ENCODE measurements at places on chromosomes 4 and X.

GRCh38 chr4:144371485-144371884 lies 231.0 kb upstream of the GYPA start:
- DNase-seq: no peak

DNA sequence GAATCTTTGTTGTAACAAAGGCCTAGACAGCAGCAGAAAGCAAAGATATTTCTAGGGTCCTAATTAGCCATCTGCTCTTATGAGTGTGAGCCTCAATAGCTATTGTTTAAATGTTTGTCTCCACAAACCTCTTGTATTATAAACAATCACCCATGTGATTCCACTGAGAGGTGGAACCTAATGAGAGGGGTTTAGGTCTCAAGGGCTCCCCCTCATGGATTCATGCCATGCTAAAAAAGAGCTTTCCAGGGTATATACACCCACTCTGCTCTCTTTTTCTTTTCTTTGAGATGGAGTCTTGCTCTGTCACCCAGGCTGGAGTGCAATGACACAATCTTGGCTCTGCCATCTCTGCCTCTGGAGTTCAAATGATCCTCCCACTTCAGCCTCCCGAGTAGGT lies 42.1 kb downstream of the TRIM61 start:
- DNase-seq: peak; percentile 40

DNA sequence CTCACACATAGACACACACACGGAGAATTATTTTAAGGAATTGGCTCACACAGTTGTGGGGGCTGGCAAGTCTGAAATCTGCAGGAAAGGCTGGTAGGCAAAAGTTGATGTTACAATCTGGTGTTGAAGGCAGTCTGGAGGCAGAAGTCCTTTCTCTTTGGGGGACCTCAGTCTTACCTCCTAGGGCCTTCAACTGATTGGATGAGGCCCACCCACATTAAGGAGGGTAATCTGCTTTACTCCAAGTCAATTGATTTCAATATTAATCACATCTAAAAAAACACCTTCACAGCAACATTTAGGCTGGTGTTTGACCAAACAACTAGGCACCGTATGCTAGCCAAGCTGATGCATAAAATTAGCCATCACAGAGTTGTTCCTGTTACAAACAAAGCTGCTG lies 10.7 kb downstream of the MGST2 start:
- no peak for DNase-seq

GRCh38 chrX:3271834-3272186 lies 74.6 kb downstream of the MXRA5 start:
- no peak for DNase-seq

DNA sequence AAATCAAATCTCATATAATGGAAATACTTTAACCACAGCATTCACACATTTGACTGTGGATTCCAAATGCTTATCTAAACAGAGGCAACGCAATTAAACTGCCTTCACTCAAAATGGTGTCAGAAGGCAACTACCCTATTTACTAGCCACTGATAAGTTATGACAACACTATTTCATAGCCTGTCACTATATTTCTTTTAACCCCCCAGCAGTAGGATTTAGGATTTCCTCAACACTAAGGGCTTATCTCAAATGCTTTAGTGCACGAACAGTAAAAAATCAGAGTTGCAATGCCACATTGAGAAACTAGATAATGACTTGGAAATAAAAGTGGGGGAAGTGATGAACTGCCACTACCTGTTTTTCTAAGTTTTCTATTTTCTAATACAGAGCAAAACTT lies 66.7 kb downstream of the DHX15 start:
- no peak for DNase-seq

- no peak for DNase-seq
Measured at GRCh38 chr4:41218703-41219102, 4.4 kb upstream of the APBB2 start.

DNA sequence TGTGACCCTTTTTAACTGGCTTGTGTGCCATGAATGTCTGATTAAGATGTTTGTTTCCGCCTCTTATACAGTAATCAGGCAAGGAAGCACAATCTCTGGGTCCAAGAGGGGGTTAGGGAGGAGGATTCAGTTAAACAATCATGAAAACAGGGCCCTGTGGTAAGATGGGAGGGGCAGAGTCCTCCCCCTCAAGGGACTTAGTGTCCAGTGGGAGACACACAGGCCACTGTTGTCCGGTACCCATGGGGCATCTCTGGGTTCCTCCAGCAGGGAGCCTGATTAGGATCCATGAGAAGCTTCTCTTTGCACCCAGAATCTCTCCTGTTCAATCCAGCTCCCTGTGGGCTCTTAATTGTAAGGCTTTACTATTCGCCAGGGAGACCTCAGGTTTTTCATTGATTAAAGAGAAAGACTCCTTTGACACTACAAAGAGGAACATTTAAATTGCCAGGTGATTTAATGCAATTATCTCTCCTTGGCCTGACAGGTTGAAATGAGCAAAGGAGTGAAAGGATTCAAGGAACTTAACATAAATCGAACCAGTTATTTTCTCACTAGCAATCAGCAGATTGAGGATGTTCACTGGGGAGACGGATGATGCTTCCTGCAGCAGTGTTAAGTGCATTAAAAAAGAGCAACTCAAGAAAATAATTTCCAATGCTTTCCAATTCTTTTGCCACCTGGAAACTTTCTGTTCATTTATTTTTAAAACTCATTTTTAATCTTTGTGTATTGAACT lies 225.4 kb downstream of the PTTG2 start:
- no peak for DNase-seq

DNA sequence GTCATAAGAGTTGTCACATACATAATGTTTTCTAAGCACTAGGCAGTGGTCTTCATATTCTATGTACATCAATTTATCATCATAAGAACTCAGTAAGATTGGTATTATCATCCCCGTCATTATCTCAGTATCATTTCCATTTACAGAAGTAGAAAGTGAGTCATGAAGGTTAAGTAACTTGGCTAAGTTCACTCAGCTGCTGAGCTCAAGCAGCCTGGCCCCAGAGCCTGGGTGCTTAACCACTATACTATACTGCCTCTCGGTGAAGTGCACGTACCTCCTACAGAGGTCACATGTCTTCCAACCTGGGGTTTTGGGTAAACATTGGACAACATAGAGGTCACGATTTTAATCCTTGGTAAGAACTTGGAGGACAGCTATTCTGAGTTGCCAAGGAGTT lies 161.5 kb upstream of the GATB start:
- no peak for DNase-seq

DNA sequence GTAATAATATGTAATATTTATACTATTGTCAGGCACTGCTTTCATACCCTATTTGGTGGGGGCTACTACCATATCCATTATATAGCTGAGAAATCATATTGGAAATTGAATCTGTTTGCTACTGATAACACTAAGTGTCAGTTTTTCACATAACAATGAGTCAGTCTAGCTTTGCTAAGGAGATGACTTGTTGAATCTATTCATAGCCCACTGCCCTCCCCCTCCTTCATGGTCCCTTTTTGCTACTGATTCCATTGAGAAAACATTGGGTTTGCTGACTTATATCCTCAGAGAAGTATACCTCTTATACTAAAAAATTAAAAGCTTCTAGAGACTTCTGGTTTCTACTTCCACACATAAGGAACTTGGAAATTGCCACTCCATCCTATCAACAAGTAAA lies 1898.4 kb downstream of the STIM2 start:
- no peak for DNase-seq

DNA sequence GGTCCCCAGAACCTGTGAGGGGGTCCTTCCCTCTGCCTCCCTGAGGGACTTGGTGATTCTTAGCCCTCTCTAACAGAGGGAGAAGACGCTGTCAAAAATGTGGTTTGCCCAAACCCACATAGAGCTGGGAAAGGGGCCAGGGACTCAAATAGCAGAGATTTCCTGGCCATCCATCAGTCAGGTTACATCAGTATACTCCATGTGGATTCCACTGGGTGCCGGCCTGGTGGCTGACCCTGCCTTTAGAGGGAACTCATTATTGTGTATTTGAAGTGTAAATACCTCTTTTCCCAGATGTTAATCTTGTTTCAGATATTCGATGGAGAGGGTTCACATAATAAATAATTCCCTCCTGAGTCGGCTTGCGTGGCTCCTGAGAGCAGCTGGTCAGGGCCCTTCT lies 130.3 kb downstream of the TBL1X start:
- no peak for DNase-seq
